ENCODE measurements at places on chromosomes 3 and 15. TPM values are rescaled to one million over a fixed set of nuclear protein-coding genes. Genes with fewer than 3 reads are reported as not detected.

DNA sequence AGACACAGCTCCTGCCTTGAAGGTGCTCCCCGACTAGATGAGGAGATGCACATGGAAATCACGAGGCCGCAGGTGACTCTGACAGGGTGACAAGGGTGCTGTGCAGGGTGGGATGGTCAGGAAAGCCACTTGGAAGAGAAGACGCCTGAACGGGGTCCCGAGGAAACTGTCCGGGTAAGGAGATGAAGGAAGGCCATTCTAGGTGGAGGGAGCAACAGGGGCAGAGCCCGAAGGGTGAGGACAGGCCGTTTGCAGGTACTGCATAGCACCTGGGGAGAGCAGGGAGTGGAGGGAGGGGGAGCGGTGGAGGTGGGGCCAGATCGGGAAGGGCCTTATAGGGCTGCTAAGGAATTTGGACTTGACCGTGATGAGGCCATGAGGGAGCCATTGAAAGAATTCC is 105.6 kb upstream of the DLG1 start:
- no peak for DNase-seq
- H3K4me3 ChIP-seq = no peak overlapping the region
- H3K36me3 ChIP-seq = no peaks in the 10 kb centered on the region
- H3K27me3 ChIP-seq = peaks cover 11% of the 10 kb centered on the region
- H3K27ac ChIP-seq = no peak overlapping the region

Gene BUB1B
- 73.8 TPM for total RNA-seq

DNA sequence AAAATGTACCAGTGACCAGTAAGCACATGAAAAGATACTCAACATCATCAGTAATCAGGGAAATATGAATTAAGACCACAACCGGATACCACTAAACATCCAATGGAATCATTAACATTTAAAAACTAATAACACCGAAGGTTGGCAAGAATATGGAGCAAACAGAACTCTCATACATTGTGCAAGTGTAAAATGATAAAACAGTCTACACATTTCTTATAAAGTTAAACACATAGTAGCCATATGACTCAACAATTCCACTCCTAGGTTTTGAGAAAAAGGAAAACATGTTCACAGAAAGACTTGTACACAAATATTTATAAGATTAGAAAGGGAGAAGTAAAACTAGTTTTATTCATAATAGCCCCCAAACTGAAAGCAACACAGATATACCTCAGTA is 60.3 kb upstream of the SLCO2A1 start:
- H3K27ac ChIP-seq = no peak overlapping the region
- peaks cover 5% of the 10 kb centered on the region for H3K27me3 ChIP-seq
- H3K4me3 ChIP-seq = no peak overlapping the region
- no peaks in the 10 kb centered on the region for H3K36me3 ChIP-seq
- no peaks in the 10 kb centered on the region for H3K4me1 ChIP-seq
- no peak for DNase-seq

DNA sequence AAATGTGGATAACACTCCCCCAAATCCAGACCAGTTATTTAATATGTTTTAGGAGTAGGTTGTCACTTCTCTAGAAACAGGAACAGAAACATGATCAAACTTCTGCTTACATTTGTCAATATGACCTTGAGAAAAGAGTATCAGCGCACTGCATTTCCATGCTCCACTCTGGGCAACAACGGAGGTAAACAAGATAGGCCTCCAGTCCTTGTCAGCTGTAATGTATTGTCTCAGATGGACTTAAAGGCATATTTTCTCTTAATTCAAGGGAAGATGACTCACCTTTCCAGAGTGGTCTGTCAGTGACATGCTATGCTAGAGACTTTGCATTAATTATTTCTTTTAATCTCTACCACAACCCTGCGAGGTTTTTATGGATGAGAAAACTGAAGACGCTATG is 51.6 kb upstream of the TCF12 start:
- no peaks in the 10 kb centered on the region for H3K4me1 ChIP-seq
- H3K36me3 ChIP-seq = no peaks in the 10 kb centered on the region
- H3K4me3 ChIP-seq = no peak overlapping the region
- H3K27me3 ChIP-seq = no peaks in the 10 kb centered on the region
- H3K27ac ChIP-seq = no peak overlapping the region

Gene OR4F15
- total RNA-seq = not detected

DNA sequence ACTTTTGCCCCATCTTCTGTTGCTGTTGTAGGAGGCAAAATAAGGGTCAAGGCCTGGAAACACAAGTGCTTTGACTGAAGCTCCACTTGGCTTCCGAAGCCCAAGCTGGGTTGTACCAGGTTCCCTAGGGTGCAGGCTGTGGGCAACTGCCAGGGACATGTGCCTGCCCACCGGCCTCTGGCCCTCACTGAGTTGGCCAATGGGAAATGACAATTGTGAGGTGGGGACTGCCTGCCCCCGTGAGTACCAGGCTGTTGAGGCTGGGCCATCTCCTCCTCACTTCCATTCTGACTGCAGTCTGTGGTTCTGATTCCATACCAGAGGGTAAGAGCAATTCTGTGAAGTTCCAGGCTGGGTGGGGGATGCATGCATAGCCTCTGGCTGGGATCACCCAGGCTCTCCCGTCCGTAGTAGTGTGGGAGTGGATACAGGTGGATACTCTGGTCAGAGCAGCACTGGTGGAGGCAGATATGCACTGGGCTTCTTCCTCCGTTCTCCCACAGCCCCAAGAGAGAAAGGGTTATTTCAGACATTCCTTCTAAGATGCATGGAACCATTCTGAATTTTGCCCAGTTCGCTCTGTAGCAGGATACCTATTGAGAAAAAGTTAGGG is at the start of gene ADIPOQ:
Gene ADIPOQ (plus strand): TSS at position 285 of the 613 bp plus-strand sequence. CDS start 10,349 bp downstream, outside the sequence.
- no peak within 1 kb of the TSS for H3K27ac ChIP-seq
- no peak within 1 kb of the TSS for H3K4me3 ChIP-seq
- H3K4me1 ChIP-seq = no peaks in the 10 kb centered on the region
- no peak for DNase-seq
- peaks cover 13% of the 10 kb centered on the region for H3K27me3 ChIP-seq

Gene SLC24A5
- total RNA-seq = not detected
